ENCODE measurements at places on chromosomes 12 and 14. TPM values are rescaled to one million over a fixed set of nuclear protein-coding genes. Genes with fewer than 3 reads are reported as not detected.
A peak's percentile ranks its signal among the peaks of the same experiment; 100 is the strongest.

RBM25 gene
- 133 TPM for total RNA-seq

CCDC60 gene
- 23.4 TPM for total RNA-seq

TAS2R20 gene
- total RNA-seq, result 3.8 TPM

SYNE3 gene
- total RNA-seq, result 0.44 TPM

AKAP6 gene
- 2.9 TPM for total RNA-seq

C14orf180 gene
- not detected for total RNA-seq

HOXC11 gene
- total RNA-seq, result not detected

- DNase-seq, result no peak
Measured at GRCh38 chr12:64268409-64268808, 46.3 kb upstream of the KICS2 start.

GRCh38 chr12:6224550-6224949 is 24.4 kb downstream of the CD9 start:
- DNase-seq, result no peak

DNA sequence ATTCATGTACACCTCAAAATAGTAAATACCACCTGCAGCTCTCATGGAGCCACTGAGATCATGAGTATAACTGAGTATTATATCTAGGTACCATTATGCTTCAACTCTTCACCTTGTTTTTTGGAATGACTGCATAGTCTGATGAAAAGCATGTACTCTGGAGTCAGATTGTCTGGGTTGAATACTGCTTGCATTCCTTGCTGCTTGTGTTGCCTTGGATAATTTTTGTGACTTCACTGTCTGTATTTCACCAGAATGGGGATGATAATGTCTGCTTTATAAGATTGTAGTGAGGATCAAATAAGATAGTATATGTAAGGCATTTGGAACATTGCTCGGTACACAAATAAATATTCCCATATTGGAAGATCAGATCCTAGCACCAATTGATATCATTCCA is 54.2 kb downstream of the SUSD6 start:
- no peak for DNase-seq

DNA sequence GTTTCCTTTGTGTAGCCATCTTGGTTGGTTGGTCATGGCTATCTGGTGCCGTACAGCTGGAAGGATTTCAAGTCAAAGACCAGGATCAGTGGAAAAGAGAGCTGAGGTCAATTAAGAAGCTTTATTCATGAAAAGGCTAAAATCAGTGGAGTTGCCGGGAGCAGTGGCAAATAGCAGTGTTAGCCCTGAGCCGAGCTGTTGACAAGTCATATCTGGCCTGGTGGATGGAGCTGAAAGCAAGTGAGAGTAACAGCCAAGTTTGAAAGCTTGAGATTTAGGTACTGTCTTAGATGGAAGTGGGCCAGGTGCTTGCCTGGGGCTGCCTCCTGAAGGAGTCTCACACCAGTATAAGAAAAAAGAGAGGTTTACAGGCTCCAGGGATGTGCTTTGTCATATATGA is 9.0 kb downstream of the BATF start:
- no peak for DNase-seq

DNA sequence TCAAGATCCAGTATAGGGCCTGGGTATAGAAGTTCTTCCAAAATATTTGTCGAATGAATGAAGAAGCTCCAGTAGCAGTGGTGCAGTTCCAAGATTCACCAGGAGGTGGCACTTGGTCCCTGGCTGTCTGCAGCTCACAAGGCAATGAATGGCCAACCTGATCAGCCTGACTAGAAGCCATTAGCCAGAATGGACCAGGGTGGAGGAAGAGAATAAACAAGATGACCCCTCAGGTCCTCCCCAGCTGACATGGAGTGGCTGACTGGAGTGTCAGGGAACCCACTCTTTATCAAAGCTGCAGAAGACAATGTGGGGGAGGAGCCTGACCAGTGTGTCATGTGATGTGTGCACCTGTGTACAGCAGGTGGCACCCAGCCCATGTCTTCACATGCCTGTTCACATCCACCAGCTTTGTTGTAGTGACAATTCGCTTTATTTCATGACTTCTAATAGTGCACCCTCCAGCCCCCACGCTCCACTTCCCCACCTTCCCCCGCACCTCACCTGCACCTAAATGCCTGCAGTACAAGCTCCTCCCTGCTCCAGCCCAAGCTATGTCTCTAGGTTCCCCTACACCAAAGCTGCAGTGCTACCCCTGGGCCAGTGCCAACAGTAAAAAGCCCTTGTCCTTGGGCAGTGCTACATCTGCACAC is 3.0 kb downstream of the LTBP2 start:
- peak; percentile 81 for DNase-seq

GRCh38 chr14:69986336-69986735 is 107.1 kb downstream of the SMOC1 start:
- no peak for DNase-seq

- DNase-seq, result no peak
Measured at GRCh38 chr12:50620109-50620977, 115.6 kb downstream of the DIP2B start.

- DNase-seq, result no peak
Measured at GRCh38 chr14:93232159-93232558, 25.1 kb downstream of the UBR7 start.

DNA sequence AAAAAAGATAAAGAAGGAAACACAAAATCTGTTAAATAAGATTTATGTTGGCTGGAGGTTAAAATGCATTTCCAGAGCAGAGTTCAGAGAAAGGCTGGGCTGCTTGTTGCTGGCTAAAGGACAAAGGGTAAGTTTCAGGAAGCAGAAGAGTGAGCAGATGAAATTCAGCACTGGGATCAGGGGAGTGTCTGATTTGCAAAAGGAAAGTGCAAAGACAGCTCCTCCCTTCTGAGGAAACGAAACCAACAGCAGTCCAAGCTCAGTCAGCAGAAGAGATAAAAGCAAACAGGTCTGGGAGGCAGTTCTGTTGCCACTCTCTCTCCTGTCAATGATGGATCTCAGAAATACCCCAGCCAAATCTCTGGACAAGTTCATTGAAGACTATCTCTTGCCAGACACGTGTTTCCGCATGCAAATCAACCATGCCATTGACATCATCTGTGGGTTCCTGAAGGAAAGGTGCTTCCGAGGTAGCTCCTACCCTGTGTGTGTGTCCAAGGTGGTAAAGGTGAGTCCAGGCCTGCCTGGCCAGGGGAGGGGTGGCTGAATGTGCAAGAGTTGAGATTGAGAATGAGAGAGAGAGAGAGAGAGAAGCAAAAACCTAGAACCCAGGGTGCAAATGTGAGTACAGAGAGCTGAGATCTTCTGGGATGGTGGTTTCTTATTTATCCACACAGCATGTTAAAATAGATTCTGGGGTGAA is at the start of gene OAS1:
OAS1 (plus strand) TSS at position 251 of the 703 bp plus-strand sequence; CDS start at position 329, 78 bp downstream.
- no peak for DNase-seq

- no peak for DNase-seq
Measured at GRCh38 chr14:24066496-24067132, 4.7 kb upstream of the CPNE6 start.

DNA sequence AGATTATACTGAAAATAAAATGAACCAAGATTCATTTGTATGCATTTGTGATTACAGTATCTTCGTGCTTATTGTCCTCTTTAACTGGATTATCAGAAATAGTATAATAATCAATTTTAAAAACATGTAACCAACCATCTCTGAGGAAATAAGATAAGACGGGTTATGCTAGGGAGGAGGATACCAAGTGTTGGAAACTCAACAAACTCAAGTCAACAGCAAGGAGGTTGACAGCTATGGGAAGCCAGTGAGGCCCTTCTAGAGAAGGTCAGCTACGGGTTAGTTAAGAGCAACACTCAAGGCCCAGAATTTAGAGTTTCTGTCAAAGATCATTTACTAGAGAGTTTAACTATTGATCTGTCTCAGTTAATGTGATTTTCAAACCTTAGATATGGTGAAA is 137.2 kb downstream of the PDZRN4 start:
- no peak for DNase-seq

DNA sequence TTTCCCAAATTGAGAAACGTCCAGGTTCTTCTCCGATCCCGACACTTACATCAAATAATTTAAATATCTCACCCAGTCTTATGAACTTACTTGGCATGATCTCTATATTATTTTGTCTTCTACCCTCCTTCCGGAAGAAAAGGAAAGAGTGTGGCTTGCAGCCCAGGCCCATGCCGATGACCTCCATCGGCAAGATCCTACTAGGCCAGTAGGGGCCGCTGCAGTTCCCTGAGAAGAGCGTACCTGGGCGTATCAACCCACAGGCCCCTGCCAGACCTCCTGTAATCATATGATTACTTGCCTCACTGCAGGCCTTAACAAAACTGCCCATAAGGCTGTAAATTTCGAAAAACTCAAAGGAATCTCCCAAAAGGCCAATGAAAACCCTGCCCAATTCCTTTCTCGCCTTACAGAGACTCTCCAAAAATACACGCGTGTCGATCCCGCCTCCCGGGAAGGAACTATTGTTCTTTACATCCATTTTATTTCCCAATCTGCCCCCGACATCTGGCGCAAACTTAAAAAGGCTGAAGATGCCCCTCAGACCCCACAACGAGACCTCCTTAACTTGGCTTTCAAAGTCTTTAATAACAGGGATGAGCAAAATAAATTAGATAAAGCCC is 69.6 kb downstream of the MOK start:
- DNase-seq, result peak; percentile 70

- DNase-seq, result no peak
Measured at GRCh38 chr14:44609201-44609600, 102.1 kb upstream of the FSCB start.

All from progenitor cell of endocrine pancreas (in vitro differentiated cells).